ENCODE measurements at places on chromosomes 5 and 9.

- DNase-seq = no peak
Measured at GRCh38 chr9:105921057-105921726, 226.9 kb downstream of the TMEM38B start.

DNA sequence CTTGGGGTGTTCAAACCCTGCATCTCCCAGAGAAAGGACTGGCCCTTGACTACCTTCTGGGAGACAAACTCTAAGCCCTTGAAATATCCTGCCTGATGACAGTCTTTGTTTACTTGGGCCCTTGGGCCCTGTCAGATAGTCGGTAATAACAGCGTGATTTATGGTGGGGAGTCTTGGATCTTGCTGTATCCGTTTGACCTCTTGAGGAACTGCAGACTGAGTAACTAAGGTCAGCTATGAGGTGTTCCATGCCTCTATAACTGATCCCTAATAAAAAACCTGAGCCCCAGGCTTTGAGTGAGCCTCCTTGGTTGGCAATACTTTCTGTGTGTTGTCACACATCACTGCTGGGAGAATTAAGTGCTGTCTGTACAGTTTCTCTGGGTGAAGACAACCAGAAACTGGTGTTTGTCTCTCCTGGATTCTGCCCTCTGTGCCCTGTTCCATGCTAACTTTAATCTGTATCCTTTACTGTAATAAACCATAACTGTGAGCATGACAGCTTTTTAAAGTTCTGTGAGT is 56.2 kb upstream of the ANKRD33B start:
- DNase-seq = no peak

- no peak for DNase-seq
Measured at GRCh38 chr5:59164041-59164830, 581.4 kb downstream of the RAB3C start.

DNA sequence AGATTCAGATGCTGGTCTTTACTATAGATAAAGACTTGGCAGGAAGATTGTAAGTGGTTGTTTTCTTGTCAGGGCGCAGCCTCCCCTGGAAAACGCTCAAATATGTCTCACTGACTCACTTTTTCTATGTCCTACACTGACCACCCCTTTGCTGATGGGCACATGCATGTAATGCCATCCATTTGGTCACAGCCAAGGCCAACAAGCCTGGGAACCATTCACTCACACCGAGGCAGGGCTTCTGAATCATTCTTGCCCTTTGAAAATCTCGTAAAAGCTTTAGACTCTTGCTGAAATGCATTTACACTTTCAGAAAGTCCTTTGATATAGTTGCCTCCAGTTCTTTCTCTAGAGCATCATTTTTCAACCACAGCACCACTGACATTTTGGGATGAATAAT is 249.4 kb downstream of the ACTL7B start:
- DNase-seq = no peak

- no peak for DNase-seq
Measured at GRCh38 chr5:154087260-154087659, 48.5 kb downstream of the MFAP3 start.

DNA sequence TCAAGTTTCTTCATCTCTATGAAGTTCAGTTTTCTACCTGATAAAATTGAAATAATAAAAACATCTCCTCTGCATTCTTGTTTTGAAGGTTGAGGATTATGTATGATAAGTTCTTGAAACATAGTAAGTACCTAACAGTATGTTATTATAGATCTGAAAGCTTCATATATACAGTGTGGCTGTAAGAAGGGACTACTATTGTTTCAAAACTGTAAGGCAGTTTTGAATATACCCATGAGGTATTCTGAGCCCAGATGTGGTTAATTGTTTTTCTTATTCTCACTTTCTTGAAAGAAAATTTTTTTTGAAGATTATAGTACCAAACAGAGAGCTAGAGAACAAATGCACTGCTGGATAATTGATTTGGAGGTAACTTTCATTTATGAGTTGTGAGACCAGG is 383.2 kb downstream of the CHSY3 start:
- DNase-seq = no peak

GRCh38 chr5:74639807-74640449 is 600 bp downstream of the ENC1 start:
- no peak for DNase-seq

DNA sequence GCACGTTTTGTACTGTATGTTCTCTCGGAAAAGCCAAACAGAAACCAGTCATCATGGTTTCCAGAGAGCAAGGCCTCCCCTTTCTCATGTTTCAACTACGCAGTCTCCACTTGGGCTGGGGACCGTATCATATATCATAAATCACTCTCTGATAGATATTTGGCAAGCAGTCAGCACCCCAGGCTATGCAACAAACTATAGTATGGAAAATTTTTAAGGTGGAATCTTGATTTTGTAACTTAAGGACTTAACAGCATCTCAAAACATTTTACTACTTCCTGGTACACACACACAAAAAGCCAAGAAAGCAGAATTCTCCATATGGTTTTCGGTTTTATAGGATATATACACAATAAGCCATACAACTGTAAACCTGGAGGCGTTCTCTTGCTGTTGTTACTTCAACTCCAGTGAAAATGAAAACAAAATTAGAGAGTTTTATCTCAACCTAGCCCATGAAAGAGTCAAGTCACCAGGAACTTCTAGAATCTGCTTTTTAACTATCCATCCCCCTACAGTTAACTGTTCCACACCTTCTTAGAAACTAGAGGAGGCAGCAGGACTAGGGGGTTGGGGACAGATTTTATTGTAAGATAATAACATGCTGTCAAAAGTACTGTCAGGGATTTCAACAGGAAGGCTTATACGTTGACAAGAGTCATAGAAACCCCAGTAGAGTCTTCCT is 283.4 kb downstream of the NFIB start:
- DNase-seq = no peak

DNA sequence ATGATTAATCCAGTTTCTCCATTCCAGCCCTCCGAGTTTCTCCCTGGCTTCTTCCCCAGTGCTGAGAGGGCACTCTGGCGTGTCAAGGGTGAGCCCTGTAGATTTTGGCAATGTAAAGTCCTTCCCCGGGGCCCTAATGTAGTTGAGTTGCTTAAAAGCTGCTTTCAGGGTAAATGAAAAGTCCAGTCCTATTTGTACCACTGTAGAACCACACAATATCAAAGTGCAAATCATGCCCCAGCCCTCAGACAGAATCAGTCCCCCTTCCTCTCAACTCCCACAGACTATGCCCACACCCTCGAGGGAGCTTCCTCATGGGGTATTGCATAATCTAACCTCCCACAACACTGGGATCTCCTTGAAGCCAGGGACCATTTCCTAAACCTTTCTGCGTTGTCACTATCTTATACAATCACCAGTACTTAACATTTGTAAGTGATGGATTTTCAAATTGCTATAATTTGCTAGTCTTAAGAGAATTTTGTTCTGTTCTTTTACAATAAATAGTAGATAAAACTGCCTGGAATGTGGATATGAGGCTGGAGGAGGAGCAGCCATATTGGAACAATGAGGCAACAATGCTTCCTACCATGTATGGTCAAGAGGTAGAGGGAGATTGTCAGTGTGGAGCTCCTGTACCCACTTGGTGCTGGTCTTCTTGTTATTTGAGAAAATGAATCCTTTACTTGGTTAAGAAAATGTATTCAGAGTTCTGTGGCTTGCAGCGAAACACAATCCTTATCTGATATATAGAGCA is 34.4 kb downstream of the ZNF366 start:
- no peak for DNase-seq

DNA sequence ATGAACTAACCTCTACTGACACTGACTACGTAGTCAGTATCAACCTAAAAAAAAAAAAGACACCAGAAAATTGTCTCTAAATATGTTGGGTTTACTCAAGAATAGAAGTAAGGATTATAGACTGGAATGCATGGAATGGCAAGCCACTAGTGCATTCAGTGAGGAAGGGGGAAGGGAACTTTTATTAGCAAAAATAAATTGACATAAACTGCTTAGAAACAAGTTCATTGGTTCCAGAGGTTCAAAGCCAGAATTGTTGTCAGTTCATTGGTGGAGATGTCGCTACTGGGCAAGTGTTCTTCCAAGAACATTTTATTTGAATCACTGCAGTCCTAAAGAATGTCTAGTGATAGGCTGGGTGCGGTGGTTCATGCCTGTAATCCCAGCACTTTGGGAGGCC is 26.1 kb upstream of the AOPEP start:
- DNase-seq = no peak

- DNase-seq = peak; percentile 84
Measured at GRCh38 chr9:136483589-136484152, 831 bp upstream of the SEC16A start.

GRCh38 chr9:108094676-108094993 is 605.1 kb upstream of the KLF4 start:
- no peak for DNase-seq

DNA sequence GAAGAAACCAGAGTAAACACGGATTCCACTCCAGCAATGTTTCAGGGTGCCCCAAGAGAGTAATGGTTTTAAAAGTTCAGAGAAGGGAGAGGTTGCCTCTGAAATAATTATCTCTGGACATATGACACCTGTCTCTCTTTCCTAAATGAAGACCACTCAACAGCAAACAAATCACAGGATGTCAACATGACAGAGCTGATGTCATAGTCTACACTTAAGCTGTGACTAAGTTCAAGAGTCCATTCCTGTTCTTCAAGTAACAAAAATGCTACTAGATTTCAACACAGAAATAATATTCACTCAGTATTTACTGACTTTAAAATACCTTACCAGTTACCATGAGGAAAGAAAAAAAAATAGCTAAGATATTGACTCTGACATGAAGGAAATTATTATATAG is 44.7 kb upstream of the SLC30A5 start:
- DNase-seq = no peak

- DNase-seq = no peak
Measured at GRCh38 chr9:34638138-34638445, 505 bp upstream of the SIGMAR1 start.

- DNase-seq = no peak
Measured at GRCh38 chr5:180683220-180683922, 34.0 kb upstream of the FLT4 start.

DNA sequence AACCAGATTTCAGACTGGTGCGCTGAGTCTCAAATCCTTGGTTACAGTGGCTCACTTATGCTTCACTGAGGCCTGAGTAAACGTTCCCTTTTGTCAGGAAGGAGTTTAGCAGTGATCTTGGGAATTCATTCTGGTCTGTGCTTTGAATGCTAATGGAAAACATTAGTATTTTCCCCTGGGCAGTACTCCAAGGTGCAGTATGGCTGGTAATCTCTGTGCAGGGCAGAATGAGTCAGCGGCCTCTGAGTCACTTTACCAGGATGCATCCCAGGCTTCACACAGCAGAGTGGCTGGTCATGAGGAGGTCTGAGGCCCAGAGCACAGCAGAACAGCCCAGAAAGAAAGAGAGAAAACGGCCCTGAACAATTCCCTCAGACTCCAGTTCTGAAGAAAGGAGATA is 54.0 kb downstream of the PCA3 start:
- DNase-seq = no peak

GRCh38 chr5:145904743-145905142 is 31.6 kb upstream of the SH3RF2 start:
- no peak for DNase-seq

DNA sequence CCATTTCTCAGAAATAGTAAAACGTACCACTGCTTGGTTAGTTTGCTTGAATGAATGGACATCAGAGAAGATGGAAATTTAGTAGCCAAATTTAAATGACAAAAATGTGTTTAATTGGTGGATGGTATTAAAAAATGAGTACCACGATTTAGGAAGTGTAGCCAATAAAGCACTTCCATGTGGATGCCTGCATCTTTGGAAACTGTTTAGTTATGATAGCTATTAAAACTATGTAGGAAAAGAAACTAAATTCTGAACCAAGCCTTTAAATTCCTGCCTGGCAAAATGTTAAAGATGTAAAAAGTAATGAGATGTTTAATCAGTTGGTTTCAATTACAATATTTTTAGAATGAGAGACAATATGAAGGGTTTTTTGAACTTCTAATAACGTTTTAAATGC is 94.8 kb downstream of the NUDT12 start:
- no peak for DNase-seq

DNA sequence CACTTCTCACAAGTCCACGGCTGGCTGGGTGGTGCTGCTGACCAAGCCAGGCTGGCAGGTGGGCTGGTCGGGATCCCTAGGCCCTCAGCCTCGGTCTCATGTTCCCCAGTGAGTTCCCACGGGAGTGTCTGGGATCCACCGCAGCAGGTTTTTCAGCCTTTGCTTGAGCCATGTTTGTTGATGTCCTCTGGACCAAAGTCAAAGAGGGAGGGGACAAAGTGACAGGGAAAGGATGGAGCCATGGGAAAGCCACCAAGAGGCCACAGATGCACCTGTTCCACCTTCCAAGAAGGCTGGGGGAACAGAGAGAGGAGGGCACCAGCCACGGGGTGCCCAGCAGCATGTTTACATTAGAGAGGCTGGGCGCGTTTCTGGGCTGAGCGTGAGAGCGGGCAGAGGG is 2.8 kb upstream of the UBAC1 start:
- DNase-seq = no peak

DNA sequence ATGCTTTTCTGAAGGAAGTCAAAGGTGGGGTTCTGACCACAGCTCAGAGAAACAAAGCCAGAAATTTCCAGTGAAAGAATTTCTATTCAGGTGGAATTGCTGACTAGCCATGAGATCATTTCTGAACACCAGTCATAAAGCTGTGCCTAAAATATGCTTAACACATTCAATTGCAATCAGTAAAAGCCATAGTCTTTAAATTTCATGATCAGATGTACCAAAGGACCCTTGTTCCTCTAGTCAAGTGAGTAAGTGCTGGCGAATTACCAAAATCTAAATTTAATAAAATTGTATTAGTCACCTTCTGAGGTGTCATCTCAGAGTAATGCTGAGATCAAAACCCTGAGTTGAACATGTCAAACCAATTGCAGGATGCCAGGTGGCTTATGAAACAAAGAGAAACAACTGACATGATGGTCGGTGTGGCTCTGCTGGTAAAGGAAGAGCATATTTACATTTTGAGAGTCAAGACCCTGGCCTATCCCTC is 334.2 kb upstream of the CCNH start:
- DNase-seq = no peak

DNA sequence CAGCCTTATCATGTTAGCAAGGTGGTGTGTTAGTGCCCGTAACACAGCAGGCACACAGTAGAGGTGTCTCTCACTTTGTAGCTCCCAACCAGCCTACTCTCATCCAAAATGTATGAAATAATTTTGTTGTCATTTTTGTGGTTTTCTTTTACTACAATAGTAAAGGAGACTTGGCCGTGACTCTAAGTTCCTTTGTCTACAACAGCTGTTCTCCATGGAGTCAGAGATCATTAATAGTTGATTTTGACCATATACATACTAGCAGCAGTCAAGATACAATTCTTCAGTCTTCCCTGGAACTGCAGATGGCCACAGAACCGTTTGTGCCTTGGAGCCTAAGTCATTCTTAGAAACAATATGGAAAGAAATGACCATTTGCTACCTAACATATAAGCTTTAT is 567.1 kb downstream of the TLR4 start:
- DNase-seq = no peak
